ENCODE measurements at places on chromosomes 6 and 20.

GRCh38 chr6:131685266-131685780, 15.9 kb downstream of the OR2A4 start:
- DNase-seq: no peak

- no peak for DNase-seq
These were observed 322.8 kb downstream of the ZFAND3 start for GRCh38 chr6:38142178-38142902.

GRCh38 chr6:82878812-82879211, 186.8 kb downstream of the UBE3D start:
- peak; percentile 50 for DNase-seq

GRCh38 chr6:30327232-30327746, 562 bp downstream of the TRIM39 start:
- peak; percentile 64 for DNase-seq

DNA sequence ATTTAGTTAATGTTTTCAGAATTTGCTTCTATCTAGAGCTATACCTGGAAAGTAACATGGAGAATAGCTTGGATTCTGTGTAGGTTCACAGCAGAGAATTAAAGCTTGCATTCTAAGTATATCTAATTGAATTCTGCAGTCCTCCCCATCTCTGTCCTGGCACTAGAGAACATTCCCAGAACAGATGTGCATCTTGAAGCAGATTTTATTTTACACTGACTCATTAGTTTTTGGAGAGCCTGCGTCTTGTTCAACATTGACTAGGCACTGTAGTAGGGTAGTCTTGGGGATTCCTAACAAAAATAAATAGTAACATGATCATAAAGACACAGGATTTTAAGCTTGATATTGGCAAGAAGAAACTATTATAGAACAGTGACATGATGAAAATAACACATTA, 36.2 kb upstream of the BAG2 start:
- DNase-seq: no peak

DNA sequence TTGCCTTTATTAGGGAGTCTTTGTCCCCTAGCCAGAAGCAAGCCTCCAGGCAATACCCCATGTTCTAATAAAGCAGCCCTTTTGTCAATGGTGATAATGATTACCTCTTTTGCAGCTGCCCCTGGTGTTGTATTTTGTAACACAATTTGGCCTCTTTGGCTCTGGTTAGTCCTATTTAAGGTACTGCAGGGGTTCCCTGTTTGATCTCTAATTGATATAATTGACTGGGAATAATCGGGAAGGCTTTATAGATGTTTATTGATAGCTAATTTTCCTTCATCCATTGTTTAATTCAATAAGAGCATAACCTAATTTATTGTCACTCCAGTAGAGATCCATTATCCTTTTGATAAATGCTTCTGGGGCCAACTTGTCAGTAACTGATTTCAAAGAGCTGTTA, 537.2 kb downstream of the PKHD1 start:
- no peak for DNase-seq

DNA sequence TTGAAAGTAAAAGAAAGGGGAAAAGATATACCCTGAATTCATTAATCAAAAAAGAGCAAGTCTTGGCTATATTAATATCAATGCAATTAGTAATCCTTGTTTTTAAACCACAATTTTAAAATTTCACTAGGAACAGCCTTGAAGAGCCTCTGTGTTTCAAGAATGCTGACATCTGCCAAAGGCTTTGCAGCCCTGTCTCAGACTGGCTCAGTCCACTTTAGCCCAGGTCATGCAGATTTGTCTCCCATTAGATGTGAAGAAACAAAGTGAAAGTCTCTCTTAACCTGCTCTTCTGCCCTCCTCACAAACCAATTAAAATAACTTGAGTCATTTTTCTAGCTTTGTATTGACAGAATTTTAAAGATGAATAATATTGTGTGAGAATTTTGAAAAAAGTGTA, 102.7 kb upstream of the CARMIL1 start:
- DNase-seq: no peak
